ENCODE measurements at places on chromosomes 7 and 10.

- DNase-seq, result no peak
Observed at GRCh38 chr10:110848106-110848505, 23.6 kb upstream of the PDCD4 start.

GRCh38 chr7:76386691-76387260 lies 22.7 kb downstream of the SSC4D start:
- DNase-seq, result no peak

GRCh38 chr10:15661574-15661973 lies 58.1 kb downstream of the ITGA8 start:
- no peak for DNase-seq

DNA sequence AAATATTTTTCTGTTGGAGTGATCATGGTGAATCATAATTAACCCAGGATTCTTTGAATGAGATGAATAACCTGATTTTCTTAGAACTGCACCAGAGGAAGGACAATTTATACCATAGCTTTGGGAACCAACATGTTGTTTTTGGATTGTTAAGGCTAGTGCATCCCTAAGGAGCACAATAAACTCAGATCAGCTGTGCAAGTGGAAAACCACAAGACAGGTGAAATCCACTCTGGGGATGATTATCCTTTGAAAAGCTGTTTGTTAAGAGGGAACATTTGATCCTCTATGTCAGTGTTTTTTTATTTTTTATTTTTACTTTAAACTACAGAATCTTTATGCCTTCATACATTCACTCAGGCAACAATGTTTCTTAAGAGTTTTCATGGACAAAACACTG lies 232.1 kb upstream of the PCLO start:
- DNase-seq, result no peak

GRCh38 chr10:44364566-44364965 lies 20.3 kb downstream of the CXCL12 start:
- no peak for DNase-seq

All from mucosa of gallbladder (tissue), 1 donor.